Right renal pelvis (tissue), 4 donors: ENCODE measurements at places on chromosomes 6 and 20. TPM values are rescaled to one million over a fixed set of nuclear protein-coding genes. Genes with fewer than 3 reads are reported as not detected.

COL9A3 gene
- 17.6 TPM for polyA plus RNA-seq

ROS1 gene
- polyA plus RNA-seq: 0.10 TPM

RBM12 gene
- polyA plus RNA-seq: 92.0 TPM

THBS2 gene
- 15.2 TPM for polyA plus RNA-seq

PDE7B gene
- 9.3 TPM for polyA plus RNA-seq

GHRH gene
- polyA plus RNA-seq: not detected

- DNase-seq: no peak
Observed at GRCh38 chr6:17994019-17994418, 6.6 kb upstream of the KIF13A start.

DNA sequence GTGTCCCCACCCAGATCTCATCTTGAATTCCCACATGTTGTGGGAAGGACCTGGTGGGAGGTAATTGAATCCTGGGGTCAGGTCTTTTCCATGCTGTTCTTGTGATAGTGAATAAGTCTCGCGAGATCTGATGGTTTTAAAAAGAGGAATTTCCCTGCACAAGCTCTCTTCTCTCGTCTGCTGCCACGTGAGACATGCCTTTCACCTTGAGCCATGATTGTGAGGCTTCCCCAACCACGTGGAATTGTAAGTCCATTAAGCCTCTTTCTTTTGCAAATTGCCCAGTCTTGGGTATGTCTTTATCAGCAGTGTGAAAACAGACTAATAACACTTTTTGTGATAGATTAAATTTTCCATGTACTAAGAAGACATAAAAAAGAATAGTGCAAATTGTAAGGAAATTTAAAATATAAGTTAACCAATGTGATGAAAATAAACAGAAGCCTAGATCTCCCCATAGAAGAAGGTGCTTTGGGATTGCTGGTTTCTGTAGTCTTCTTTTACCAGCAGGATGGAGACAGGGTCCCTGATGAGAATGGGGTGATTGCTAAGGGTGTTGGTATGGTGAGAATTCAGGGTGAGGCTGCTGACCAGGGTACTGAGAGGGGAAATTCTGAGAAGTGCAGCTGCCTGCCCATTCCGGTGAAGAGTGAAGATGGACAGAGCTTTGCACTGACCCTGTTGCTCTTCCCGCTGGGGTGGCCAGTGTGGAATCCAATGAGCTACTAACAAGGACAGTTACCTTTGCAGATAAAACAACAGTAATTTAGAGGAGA lies 50.7 kb downstream of the BMP2 start:
- no peak for DNase-seq

DNA sequence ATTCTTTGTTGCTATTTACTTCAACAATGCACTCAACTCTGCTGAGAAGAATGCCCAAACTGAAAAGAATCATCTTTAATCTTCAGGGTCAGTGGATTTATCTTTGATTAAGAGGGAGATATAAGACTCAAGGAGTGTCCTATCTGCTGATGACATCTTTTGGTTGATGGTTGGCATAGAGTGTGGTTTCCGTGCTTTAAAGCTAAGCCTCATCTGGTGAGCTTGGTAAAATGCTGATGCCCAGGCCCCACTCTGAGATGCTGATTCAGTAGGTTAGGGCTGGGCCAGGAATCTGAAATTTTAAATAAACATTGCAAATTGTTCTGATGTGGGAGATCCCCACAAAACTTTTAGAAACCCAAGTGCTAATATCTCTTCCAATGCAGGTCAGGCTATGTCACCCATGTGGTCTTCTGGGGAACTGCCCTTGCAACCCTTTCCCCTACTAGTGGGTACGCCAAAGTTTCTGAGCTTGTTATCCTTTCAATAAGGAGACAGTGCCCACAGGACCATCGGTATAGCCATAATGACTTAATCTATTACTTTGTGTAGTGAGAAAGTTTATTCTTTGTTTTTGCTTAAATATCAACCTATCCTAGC lies 68.5 kb upstream of the ARMH2 start:
- DNase-seq: no peak

DNA sequence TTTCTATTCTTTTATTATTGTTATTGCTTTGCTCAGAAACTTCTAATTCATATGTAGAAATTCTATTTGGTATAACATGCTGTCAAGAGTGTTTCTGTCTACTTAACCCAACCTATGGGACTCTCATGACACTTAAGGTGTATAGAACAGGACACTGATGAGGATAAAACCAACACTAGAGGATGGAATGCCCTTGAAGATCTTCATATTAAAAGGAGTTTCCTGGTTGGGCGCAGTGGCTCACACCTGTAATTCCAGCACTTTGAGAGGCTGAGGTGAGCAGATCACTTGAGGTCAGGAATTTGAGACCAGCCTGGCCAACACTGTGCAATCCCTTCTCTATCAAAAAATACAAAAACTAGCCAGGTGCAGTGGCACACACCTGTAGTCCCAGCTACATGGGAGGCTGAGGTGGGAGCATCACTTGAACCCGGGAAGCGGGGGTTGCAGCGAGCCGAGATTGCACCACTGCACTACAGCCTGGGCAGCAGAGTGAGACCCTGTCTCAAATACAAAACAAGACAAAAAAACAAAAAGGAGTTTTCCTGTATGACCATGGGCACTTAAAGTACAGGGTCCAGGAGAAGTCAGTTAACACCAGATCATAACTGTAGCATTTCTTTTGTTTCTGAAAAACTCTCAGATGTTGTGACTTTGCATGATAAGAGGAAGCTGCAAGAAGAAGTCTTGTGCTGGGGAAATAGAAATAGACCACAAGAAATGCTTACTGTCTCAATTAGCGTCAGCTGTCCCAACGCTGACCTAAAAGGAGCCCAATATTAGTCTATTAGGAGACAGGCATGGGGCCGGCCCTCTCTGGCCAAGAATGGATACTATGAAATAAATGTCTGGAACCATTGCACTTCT lies 38.9 kb upstream of the CD2AP start:
- DNase-seq: no peak

- no peak for DNase-seq
Observed at GRCh38 chr20:6566821-6567220, 200.7 kb upstream of the BMP2 start.

GRCh38 chr20:54351371-54352136 lies 123.8 kb upstream of the DOK5 start:
- no peak for DNase-seq

DNA sequence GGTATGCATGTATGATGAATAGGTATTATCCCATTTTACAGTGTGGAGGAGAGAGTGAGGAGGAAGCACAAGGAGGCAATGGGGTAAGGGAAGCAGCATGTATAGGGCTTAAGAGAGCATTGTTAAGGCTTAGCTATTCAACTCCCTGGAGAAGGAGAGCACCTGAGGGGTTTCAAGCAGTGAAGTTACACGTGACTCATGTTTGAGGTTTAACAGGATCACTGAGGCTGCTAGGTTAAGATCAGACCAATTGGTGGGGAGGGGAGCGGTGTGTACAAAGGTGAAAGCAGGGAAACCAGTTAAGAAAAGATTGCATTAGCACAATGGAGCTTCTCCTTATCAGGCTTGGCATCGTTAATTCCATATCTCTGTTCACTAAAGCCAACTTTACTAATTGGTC lies 64.4 kb upstream of the NHSL1 start:
- no peak for DNase-seq

DNA sequence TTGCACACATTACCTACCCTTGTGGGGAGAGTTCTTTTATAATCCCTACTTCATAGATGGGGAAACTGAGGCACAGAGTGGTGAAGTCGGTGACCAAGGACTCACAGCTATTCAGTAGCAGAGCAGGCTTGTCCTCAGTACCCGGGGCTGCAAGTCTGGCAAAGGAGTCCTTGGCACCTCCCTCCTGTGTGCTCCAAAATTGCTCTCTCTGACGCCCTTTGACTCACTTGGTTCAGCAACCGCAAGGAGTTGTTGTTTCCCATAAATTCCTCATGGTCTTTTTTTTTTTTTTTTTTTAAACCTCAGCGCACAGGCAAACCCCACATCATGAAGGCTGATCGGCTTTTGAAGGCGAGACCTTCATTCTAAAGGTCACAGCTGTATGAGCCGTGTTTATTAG lies 143.2 kb downstream of the CEBPB start:
- no peak for DNase-seq

- DNase-seq: no peak
Observed at GRCh38 chr6:103799971-103800670, 1059.6 kb downstream of the HACE1 start.

DNA sequence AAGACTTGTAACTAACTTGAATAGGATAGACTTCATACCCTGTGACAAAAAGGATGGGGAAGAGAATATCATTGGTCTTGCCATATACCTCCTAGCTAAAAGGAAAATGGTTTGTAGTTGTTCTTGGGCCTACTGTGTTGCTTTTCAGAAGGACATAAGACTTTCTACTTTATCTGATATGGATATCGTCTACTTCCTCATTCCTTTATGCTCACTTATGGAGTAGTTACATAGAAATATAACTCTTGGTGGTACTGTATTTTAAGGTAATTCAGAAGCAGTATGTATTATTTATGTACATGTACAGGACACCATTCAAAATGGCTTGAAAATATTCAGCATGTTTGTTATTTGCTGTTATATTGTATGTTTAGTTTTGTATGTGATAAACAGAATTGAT lies 8.0 kb downstream of the FAM217B start:
- DNase-seq: no peak

DNA sequence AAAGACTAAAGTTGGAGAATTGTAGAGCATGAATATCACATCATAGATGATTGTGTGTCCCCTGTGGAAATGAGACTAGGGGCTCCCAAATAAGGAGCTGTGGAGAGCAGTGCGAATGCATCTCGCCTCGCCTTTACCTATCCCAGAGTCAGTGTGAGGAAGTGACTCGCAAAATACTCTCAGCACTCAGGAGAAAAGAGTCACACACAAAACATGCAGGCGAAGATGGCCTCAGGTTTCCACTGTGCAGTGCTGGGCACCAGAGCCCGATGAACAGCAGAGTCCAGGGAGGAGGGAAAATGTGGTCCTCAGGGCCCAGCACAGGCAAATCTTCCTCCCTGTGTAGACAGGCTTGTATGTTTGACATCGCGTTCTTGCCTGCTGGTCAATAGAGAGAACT lies 126.5 kb upstream of the AFDN start:
- DNase-seq: no peak

DNA sequence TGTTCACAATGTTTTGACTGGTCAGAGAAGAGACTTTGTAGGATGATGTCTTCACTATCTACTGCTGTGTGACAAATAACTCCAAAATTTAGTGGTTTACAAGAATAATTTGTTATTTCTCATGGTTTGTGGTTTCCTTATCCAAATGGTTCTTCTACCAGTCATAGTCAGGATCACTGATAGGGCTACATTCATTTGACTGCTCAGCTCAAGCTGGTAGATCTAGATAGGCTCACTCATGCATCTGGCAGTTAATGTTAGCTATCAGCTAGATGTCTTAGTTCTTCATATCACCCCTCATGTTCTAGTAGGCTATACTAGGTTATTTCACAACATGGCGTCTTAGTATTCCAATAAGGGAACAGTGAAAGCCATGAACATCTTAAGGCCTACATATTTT lies 131.0 kb downstream of the ID4 start:
- no peak for DNase-seq

DNA sequence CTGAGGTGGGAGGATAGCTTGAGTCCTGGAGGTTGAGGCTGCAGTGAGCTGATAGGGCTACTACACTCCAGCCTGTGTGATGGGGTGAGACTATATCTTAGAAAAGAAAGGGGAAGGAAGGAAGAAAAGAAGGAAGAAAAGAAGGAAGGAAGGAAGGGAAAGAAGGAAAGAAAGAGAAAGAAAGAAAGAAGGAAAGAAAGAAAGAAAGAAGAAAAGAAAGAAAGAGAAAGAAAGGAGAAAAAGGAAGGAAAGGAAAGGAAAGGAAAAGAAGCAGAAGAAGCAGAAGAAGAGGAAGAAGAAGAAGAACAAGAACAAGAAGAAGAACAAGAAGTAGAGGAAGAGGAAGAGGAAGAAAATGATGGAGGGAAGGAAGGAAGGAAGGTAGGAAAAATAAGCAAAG lies 1130.2 kb upstream of the MAP3K7 start:
- DNase-seq: no peak

DNA sequence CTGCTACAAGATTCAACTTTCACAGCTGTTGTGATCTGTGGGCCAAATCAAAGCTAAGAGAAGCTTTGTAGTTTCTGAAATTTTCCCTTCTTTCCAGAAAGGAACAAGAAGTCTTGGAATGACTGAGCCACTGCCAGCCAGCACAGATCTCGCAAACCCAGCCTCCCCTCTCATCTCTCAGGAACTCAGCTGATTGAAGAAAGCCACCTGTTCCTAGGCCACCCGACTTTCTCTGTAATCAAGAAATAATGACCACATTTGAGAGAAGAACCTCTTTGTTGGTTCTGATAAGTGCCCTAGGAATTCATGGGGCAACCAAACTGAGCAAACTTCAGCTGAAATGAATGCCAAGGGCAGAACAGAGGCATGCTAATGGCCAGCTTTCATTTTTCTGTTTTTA lies 61.7 kb downstream of the HDGFL1 start:
- no peak for DNase-seq

GRCh38 chr6:116255246-116255800 lies 1.4 kb upstream of the TSPYL4 start:
- no peak for DNase-seq

- no peak for DNase-seq
Observed at GRCh38 chr6:135234492-135234780, 53.3 kb downstream of the MYB start.

GRCh38 chr6:40809627-40810026 lies 222.5 kb upstream of the LRFN2 start:
- no peak for DNase-seq

- DNase-seq: no peak
Observed at GRCh38 chr6:52555518-52556233, 21.2 kb downstream of the TRAM2 start.

GRCh38 chr6:33817489-33817888 lies 13.7 kb upstream of the MLN start:
- no peak for DNase-seq

DNA sequence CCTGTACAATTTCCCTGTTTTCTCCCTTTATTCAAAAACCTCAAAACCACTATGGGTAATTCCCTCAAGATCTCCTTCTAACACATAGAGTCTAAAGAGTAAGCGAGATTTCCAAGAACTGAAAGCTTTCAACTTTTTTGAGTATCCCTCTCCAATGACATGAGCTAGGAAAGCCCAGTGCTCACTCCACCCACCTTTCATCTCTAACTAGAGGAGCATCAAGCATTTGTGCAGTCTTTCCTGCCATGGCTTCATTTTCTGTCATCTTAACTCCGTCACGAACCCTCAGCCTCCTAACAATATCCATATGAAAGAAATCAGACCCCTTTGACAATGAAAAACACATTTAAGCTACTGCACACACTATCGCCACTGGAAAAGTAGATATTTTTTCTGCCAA lies 91.9 kb upstream of the SUPT3H start:
- DNase-seq: no peak

- DNase-seq: peak; percentile 20
Observed at GRCh38 chr6:164507206-164507940, 802.0 kb downstream of the C6orf118 start.
